Activated gamma-delta T cell treated with anti-CD3 and anti-CD28 coated beads, Interleukin-2, amount 50 U/mL, for 16 hours (primary cell): ENCODE measurements at places on chromosomes 1 and 21.

GRCh38 chr21:36792505-36792967 is 93.6 kb downstream of the SIM2 start:
- no peak for DNase-seq

DNA sequence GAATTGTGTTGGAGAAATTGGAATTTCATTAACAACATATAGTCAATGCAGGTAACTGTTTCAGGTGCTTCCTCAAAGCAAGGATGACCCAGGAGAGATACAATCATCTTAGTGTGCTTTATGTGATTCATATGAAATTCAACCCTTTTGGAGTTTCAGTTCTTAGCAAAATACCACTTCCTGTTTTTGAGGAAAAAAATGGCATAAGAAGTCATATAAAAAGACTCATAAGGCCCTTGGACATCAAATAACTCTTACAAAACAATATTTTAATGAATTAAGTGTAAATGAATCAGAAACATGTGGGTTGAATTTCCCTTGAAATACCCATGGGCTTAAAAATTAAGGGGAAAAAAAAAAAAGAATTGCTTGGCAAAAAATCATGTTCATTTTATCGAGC is 926.6 kb downstream of the LTN1 start:
- no peak for DNase-seq

DNA sequence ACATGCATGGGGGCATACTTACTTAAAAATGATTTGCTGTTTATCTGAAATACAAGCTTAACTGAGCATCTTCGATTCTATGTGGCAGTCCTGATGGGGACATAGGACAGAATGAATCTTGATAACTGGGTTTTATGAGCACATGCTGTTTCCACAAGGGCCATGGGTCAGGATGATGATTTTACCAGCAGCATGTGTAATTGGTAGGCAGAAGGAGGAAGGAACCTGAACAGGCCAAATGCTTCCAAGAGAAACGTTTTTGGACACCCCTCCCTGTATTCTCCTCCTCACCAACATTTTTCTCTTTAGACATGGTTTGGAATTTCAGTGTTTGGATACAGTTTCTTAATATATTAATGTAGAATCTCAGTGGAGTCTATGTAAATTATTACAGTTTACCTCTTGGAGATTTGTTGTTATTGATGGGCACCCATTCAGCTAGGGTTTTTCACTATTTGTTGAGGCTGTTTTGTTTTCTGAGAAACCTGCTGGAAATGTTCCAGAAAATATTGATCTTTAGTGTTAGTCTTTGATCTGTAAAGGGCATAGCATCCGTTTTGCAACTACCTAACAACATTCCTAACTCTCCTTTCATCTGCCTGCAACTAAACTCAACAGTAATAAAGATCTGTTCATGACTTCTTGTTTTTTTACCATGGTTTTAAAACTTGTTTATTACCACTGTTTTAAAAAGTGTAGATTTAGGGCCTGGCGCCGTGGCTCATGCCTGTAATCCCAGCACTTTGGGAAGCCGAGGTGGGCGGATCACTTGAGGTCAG is 42.0 kb downstream of the TBCE start:
- no peak for DNase-seq

GRCh38 chr1:111249960-111250359 is 22.4 kb downstream of the CHI3L2 start:
- DNase-seq, result no peak

DNA sequence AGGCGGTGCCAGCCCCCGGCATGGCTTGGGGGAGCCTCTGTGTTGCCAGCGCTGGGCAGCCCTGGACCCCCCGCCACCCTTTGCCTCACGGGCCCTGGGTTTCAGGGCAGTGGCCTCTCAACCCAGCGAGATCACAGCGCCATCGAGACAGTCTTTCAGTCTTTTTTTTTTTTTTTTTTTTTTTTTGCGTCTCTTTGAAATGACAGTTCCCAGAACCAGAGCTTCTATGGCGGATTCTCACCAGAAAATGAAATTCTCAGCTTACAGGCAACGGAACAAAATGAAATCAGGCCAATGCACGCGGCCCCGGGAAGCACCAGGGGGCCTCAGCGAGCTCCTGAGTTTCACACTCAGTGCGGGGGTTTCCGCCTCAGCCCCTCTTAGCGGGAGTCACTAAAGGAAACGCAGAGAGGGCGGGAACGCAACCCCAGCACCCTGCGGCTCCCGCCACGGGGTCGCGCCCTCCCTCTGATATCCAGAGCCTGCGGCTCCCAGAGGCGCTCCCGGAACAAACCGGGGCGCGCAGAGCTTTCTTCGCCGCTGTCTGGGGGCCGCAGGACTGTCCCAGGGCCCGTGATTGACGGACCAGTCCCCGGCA is 8.0 kb upstream of the COL6A1 start:
- peak; percentile 76 for DNase-seq

DNA sequence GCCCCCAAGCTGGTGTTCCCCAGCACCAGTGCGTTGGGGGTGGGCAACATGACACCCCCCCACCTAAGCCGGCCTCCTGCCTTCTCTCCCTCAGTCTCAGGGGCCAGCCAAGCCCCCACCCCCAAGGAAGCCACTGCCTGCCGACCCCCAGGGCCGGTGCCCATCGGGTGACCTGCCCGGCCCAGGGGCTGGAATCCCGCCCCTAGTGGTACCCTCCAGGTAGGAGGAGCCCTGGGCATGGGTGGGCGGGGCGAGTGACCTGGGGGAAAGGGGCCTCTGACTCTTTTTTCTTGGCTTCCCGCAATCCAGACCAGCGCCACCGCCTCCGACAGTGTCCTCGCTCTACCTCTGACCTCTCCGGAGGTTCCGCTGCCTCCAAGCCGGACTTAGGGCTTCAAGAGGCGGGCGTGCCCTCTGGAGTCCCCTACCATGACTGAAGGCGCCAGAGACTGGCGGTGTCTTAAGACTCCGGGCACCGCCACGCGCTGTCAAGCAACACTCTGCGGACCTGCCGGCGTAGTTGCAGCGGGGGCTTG is 1.3 kb upstream of the EFNA4 start:
- DNase-seq, result no peak

DNA sequence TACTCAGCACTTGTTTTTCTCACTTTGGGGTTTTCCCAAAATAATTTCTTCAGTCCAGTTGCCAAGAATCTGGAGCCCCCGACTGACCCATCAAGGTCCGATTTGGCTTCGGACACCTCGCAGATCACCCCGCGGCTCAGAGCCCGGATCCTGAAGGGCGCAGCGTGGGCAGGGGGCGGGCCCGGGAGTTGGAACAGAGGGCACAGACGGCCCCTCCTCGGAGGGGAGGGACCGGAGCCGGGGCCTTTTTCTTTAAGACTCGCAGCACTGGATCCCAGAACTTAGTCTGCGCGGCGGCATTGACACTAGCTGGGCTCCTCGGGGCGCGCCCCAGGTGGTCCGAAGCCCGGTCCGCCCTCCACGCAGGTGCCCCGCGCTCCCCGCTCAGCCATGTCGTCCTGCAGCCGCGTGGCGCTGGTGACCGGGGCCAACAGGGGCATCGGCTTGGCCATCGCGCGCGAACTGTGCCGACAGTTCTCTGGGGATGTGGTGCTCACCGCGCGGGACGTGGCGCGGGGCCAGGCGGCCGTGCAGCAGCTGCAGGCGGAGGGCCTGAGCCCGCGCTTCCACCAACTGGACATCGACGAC is at the start of gene CBR3:
Gene CBR3 (plus strand): TSS at position 277 of the 588 bp plus-strand sequence. CDS start 114 bp downstream, at position 391.
- DNase-seq, result no peak

- DNase-seq, result no peak
These were observed 12.2 kb upstream of the SLC44A3 start for GRCh38 chr1:94807742-94808491.

GRCh38 chr1:218425647-218426342 is 80.7 kb downstream of the TGFB2 start:
- DNase-seq, result no peak

GRCh38 chr1:9317591-9318417 is 25.1 kb downstream of the SPSB1 start:
- DNase-seq, result no peak

DNA sequence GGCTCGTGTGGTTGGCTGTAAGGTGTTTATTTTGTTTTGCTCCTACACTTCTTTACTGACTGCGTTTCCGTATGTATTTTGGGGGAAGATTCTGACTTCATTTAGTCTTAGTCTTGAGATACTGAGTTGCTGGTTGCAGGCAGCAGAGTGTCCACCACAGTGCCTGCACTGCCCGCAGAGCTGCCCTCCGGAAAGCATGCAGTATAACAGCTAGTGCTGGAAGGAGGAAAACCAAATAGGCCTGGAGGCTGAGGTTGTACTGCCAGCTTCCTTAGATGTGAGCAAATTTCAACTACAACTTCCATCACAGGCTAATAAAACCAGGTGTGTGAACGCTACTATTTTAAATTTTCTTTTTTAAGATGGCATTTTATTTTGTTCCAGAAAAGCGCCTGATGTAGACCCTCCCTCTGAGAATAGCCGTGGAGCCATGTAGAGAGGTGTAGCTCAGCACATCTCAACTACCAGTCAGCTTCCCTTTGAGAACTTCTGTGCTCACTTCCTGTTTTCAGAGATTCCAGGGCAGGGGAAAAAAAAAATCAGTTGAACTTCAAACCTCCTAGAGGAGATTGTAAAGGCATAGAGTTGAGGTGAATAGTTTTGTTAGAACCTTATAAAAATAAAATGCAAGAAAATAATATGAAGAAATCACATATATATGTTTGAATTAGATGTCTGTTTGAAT is 17.6 kb downstream of the LMO4 start:
- DNase-seq, result no peak

DNA sequence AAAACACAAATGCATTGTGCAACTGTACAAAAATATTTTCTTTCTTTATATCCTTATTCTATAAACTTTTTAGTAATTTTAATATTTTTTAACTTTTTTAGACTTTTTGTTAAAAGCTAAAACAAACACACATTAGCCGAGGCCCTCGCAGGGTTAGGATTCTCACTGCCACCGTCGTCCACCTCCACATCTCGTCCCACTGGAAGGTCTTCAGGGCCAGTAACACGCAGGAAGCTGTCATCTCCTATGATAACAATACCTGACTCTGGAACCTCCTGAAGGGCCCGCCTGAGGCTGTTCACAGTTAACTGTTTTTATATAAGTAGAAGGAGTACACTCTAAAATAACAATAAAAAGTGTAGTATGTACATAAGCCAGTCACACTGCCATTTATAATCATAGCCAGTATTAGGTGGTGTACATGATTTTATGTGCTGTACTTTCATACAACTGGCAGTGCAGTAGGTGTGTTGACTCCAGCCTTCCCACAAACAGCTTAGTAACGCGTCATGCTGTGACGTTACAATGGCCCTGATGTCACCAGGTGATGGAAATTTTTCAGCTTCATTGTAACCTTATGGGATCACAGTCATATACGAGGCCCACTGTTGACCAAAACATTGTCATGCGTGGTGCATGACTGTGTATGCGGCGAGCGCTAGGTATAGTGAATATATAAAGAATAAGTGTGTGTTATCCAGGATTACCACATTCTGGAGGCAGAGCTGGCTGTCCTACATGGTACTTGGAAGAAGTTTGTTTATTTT is 8.8 kb downstream of the TFF2 start:
- no peak for DNase-seq

DNA sequence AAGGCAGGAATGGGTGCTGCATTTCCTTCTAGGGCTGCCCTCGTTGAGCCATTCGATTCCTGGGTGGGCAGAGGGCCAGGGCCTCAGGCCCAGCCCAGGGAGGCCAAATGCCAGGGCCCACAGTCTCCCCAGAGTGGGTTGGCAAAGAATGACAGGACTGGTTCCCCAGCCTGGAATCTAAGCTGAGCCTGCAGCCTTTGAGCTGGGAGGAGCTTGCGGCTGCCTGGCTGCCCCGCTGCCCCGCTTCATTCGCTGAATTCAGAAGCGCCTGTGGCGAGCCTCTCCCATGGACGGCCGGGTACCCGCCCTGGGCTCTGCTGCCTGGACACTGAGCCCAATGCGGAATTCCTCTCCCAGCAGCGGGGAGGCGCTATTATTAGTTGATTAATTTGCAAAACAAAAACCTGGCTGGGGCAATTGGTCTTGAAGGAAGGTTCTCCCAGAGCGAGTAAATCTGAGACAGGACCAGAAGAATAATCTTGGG is 32.3 kb upstream of the TARDBP start:
- no peak for DNase-seq

GRCh38 chr1:51897699-51898031 is 19.1 kb upstream of the NRDC start:
- DNase-seq, result no peak
